ENCODE measurements at places on chromosomes 16 and 17. TPM values are rescaled to one million over a fixed set of nuclear protein-coding genes. Genes with fewer than 3 reads are reported as not detected.

DNA sequence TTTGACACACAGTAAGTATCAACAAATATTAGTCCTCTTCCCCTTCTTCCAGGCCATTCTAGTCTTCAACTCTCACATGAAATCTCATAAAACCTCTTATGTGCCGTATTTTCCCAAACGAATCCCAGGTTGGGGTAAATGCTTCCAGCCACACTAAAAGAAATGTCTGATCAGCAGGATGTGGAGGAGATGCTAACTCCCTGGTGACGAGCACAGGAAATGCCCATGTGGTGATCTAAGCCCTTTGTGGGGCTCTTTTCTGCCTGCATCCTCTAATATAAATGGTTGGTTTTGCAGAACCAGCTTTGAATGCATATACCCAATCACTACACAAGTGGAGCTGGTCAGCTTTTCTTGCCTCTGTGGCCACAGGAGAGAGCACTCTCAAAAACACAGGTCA lies 498.2 kb upstream of the ERCC4 start:
- DNase-seq = no peak

DNA sequence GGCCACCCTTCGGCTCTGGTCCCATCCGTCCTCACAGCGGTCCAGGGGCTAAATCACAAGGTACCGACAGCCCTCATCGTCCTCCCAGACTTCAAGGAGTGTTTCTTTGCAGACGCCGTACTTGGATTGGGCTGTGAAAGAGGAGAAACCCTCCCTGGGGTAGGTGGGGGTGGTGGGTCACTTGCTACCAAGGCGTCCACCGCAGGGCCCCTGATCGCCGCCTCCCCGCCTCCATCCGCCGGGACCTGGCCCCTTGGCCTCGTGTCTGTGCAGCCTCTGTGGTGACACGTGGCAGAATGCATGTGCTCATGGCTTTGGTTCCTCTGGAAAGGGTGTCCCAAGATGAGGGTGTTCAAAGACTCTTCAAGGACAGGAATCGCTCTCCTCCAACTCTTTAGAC lies 151.4 kb downstream of the BANP start:
- no peak for DNase-seq

DNA sequence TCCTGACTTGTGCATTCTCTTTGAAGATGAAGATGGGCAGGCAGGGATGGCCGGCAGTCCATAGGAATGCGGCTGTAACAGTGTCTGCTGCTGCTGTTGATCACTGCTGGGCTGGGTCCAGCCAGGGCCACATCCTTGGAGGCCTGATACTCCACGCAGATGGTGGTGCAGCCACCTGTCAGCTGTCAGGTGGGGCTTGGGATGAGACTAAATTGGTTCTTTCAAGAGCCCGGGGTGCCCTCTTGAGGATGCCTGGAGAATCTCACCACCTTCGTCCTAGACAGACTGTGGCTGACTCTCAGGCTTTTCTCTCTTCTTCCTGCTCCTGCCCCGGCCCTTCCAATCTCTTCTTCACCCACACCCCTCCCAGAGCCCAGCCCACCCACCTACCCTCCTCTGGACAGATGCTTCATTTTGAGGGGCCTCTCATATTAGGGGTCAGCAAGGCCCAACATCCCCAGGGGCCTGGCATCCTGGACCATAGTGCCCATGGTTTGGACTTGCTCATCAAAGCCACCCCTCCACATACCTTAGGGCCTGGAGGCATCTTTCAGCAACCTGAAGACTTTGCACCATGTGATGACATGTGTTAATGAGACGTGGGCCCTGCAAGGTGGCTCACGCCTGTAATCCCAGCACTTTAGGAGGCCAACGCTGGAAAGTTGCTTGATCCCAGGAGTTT lies 19.1 kb downstream of the OSBPL7 start:
- DNase-seq = peak; percentile 73

DNA sequence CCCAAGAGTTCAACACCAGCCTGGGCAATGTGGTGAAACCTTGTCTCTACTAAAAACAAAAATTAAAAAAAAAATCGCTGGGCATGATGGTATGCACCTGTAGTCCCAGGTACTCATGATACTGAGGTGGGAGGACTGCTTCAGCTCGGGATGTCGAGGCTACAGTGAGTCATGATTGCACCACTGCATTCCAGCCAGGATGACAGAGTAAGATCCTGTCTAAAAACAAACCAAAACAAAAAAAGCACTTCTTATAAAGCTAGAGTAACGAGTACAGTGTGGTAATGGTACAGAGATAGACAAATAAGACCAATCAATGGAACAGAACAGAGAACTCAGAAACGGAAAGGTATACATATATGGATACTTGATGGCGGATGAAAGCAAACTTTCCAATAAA lies 4.4 kb downstream of the NSMCE1 start:
- peak; percentile 83 for DNase-seq

GRCh38 chr16:4990415-4990814 lies 32.3 kb downstream of the SEC14L5 start:
- DNase-seq = no peak

GRCh38 chr16:17395849-17396480 lies 74.8 kb downstream of the XYLT1 start:
- peak; percentile 19 for DNase-seq

- no peak for DNase-seq
These were observed 21.3 kb upstream of the GFOD2 start for GRCh38 chr16:67740391-67740790.

DNA sequence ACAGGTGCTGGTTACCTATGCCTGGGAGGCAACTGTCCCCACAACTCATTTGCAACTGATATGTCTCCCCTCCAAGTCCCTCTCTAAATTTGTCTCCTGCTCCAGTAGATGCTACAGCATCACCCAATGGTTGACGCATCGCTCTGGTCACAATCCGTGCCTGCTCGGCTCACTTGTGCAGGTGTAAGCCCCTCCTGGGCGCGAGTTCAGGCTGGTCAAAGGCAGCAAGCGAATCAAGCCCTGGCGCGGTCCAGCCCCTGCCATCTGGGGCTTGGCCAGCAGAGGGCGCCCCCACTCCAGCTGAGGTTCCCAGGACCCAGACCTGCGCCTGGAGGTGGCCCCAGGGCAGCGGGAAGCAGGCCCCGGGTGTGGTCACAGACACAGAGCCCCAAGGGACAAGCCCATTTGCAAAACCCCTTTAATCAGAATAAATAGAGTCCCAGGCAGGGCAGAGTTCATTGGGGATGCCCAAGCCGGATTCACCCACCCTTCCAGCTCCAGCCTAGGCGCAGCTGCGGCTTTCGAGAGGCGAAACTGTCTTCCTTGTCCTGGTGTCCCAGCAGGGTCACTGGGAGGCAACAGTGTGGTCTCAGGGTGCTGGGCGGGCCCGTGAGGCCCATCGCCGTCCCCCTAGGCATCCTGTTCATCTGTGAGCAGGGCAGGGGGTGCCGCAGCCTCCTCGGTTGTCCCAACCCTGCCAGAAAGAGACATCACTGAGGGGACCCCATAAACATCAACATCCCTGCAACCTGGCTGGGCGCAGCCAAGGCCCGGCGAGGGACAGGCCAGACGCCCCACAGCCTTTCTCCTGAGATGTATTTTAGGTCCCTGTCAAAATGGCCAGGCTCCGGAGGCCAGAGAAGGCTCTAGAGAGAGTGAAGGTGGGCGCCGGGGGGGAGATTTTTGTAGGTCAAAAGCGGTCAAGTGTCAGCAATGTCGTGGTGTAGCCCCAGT lies 15.8 kb downstream of the TMC6 start:
- peak; percentile 59 for DNase-seq

GRCh38 chr16:78749745-78750268 lies 650.4 kb downstream of the WWOX start:
- no peak for DNase-seq

- DNase-seq = no peak
These were observed 88.5 kb upstream of the TOB1 start for GRCh38 chr17:50954641-50955121.

- no peak for DNase-seq
These were observed 58.1 kb upstream of the COX10 start for GRCh38 chr17:14011036-14011692.

GRCh38 chr16:16149710-16150116 lies 73.6 kb downstream of the ABCC6 start:
- DNase-seq = no peak

- no peak for DNase-seq
These were observed 100.1 kb downstream of the RAB11FIP4 start for GRCh38 chr17:31491376-31492131.

GRCh38 chr17:79395066-79395465 lies 215.8 kb downstream of the RBFOX3 start:
- no peak for DNase-seq

DNA sequence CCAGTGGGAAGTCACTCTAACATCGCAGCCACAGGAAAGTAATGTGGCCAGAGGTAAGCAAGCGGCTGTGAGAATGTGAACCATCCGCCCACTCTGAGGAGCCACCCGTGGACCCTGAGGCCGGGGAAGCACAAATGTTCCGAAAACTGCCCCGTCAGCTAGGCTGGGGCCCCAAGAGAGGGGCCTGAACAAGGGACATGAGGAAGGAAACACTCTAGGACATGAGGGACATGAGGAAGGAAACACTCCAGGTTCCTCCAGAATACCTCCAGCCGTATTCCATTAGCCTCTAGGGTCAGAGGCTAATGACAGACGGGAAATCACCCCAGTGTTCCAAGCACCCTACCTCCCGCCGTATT lies 317 bp downstream of the TEFM start:
- DNase-seq = peak; percentile 55

- DNase-seq = no peak
These were observed 8.6 kb upstream of the DNAH9 start for GRCh38 chr17:11589716-11590115.

DNA sequence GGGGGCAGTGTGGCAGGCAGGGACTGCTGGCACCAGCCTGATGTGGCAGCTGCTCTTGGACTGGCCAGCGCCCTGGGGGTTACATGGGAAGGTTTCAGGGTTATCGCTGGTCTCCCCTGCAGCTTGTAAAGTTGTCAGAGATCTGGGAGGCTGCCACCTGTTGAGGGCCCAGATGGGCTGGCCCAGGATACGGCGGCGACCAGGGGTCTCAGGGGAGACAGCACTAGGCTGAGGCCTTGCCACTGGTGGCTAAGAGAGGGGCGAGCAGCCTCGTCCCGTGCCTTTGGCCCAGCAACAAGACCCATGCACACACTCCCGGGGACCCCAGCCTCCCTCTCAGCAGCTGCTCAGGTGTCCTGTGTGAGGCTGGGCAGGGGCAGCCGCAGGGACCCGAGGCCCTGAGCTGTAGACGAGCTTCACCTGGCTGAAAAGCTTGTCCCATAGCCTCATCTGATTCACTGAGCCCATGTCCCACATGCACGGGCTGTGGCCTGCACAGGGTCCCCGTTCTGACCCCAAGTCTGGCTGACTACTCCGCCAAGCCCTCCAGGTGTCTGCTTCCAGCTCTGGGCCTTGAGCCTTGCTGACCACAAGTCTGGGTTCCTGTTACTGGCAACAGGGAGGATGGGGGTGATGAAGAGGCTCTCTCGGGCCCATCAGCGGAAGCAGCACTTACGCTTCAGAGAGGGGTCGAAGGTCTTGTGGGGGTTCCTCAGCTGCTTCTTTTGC lies 6.2 kb downstream of the DUS1L start:
- DNase-seq = no peak

DNA sequence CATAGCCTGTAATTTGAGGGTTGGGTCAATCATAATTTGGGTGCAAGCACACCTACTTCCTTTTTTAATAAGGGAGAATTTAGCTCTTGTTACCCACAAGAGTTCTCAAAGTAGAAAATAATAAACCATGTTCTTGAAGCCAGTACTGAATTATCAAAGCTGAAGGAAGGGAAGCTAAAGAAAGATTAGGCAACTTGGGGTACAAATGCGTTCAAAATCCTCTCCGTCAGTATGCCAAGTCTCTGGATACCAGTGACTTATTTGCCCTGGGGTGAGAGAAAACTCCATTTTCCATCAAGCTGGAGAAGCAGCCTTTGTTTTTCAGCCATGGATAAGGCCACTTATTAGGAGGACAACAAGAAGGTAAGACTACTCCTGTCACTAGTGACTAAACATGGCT lies 23.5 kb upstream of the DHRS13 start:
- DNase-seq = no peak

DNA sequence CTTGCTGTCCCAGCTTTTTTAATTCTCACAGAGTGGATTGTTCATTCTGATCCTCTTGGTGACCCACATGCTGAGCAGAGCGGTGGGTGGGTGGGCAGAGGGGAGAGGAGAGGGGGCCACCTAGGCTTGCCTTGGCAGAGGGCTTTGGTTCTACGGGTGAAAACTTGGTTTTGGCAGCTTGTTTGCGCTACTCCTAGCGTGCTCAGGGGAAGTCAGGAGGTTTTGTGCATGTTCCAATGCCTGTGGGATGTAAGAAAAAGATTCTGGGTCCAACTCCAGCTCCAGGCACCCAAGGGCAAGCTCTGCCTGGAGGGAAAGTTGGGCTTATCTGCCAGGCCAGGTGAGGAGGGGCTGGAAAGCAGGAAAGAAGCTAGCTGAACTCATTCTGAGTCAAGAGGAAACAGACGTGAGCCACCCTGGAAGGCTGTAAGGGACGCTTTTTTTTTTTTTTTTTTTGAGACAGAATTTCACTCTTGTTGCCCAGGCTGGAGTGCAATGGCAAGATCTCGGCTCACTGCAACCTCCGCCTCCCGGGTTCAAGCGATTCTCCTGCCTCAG lies 169.1 kb downstream of the WSCD1 start:
- no peak for DNase-seq

- DNase-seq = no peak
These were observed at the start of gene HS3ST6 for GRCh38 chr16:1918351-1919326. Gene HS3ST6 (minus strand): TSS chr16:1918415. CDS start chr16:1918323, 92 bp downstream.

GRCh38 chr17:56936697-56937322 lies 23.0 kb upstream of the TRIM25 start:
- no peak for DNase-seq

- no peak for DNase-seq
These were observed 58.1 kb downstream of the ACTG1 start for GRCh38 chr17:81454473-81454872.

GRCh38 chr17:8832711-8833352 lies 33.7 kb upstream of the MFSD6L start:
- peak; percentile 23 for DNase-seq

GRCh38 chr17:27782791-27783206 lies 17.5 kb downstream of the NOS2 start:
- no peak for DNase-seq

Gene COL1A1
- total RNA-seq = 7,860 TPM

Gene KRTAP4-4
- total RNA-seq = not detected

Gene TP53TG3C
- total RNA-seq = not detected

Gene CHD9NB
- 0.22 TPM for total RNA-seq

Gene OR4D2
- not detected for total RNA-seq

Gene KCNH6
- not detected for total RNA-seq

Gene CDH13
- 81.2 TPM for total RNA-seq

Gene CEP112
- total RNA-seq = 6.6 TPM

Gene CSH1
- not detected for total RNA-seq

Gene SLC46A1
- 5.9 TPM for total RNA-seq

Gene SLC5A11
- not detected for total RNA-seq

All from GM23248 (cell line).